ENCODE measurements at places on chromosomes 1 and 21.

DNA sequence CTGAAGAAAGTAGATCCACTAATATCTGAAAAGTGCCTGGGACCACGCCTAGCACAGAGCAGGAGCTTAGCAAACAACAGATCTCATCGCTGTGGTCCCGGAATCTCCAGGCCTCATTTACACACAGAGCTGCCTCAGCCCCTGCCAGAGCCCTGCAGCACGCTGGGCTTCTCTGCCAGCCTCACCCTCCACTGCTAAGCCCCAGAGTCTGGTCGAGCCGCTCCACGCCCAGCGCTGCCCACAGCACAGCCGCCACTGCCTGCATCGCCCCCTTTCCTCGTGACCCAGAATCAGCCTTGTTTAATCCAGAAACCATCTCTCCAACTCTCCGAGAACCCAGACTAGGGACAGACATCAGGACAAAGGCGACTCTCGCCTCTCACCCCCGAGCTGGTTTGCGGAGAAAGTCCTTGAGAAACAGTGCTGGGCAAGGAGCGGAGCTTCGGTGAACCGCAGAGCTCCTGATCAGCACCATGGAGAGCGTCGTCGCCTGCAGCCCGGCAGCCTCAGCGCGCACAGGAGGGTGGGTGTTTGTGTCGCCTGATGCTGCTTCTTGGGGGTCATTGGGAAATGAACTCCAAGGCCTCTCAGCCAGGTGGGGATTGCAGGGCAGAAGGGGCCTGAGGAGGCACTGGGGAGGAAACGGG, 145.1 kb downstream of the NPHP4 start:
- DNase-seq, result peak; percentile 75

- DNase-seq, result no peak
These were observed at the start of gene ETV3L for GRCh38 chr1:157099633-157100009. Gene ETV3L, minus strand, starts transcription at chr1:157099808. Its CDS starts 285 bp downstream, at chr1:157099523.

GRCh38 chr1:228307218-228308023, 99.2 kb downstream of the TRIM11 start:
- no peak for DNase-seq

DNA sequence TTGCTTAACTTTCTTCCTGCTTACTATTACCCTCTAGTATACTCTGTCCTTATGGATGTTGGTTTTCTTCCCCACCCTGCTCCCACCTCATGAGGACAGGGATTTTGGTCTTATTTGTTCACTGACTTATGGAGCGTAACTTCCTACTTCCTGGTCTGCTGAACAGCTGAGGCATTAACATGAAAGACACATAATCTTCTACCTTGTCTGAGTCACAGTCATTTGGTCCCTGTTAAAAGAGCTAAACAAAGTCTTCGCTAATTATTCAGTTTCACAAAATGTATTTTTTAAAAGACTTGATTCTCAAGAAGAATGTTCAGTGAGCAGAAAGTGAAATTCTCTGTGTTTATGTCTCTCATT, 18.5 kb downstream of the RNASEL start:
- no peak for DNase-seq

DNA sequence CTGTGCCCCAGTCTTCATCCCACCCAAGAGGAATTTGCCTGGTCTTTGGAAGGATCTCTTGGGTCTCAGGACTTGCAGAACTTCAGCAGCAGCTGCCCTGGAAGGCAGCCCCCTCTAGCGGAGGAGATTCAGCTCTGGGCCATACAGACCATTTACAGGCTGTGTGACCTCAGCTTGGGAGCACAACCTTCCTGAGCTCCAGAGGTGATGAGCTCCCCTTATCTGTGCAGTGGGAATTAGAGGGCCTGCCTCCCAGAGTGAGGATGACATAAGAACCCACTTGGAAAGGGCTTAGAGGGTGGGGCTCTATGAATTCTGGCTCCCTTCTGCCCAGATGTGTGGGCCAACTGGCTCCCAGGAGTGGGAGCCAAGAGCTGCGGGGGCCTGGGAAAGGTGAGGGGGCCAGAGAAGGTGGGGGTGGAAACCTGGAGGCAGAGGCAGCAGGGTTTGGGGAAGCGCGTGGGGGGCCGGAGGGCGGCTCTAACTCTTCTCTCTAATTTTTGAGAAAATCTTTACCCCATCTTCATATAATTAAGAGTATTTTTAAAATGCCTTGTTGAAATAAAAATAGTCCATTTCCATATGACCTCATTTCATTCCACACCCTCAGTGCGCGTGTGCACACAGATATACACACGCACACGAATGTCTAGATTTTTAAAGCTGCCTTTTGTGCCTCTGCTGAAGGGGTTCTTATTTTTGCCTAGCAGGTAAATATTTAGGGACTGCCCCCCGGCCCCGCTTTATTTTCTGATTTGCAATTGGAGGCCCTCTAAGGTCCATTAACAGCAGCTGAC, 21.5 kb downstream of the EPHB2 start:
- no peak for DNase-seq

Measured in retina (tissue), 1 donor.